Left ventricle myocardium superior (tissue), 1 donor: ENCODE measurements at places on chromosomes 1 and 21.

GRCh38 chr1:150545486-150546032 is 3.6 kb upstream of the ADAMTSL4 start:
- no peak for DNase-seq

DNA sequence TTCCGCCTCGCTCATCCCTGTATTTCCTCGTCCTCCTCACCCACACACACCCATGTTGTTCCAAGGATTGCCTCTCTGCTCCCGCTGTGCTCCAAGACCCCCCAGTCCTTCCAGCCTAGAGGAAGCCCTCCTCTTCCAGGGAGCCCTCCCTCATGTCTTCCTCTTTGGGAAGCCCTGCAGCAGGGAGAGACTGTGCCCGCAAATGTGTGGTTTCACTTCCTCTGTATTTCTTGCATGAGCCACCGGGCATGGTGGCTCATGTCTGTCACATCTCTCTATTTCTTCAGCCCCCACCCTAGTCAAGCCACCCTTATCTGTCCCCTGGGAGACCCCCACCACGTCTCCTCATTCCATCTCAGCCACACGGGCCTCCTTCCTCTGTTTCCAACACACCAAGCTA is 57.5 kb upstream of the PAX7 start:
- no peak for DNase-seq

- DNase-seq, result no peak
These were observed 14.9 kb downstream of the UTP11 start for GRCh38 chr1:38027201-38028104.

DNA sequence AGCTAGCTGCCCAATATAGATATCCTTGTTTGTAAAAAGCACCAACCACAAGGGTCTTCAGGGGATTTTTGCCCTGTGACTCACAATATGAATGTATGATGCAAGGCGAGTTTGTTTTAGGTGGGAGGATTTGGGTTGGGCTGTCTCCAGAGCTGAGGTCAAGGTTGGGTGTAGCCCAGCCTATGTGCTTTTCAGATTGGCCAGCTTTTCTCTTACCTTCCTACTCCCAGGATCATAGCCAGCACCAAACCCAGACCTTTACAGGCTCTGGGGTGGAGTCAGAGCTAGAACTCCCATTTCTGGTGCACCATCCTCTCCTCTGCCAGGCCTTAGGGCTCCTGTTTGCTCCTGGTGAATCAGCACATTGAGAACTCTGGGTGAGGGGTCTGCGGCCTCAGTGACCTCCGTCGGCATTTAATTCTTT is 55.6 kb upstream of the GCLM start:
- no peak for DNase-seq

GRCh38 chr1:30476476-30476875 is 246.9 kb downstream of the MATN1 start:
- no peak for DNase-seq

GRCh38 chr1:201226178-201226514 is 35.5 kb downstream of the IGFN1 start:
- DNase-seq, result no peak

DNA sequence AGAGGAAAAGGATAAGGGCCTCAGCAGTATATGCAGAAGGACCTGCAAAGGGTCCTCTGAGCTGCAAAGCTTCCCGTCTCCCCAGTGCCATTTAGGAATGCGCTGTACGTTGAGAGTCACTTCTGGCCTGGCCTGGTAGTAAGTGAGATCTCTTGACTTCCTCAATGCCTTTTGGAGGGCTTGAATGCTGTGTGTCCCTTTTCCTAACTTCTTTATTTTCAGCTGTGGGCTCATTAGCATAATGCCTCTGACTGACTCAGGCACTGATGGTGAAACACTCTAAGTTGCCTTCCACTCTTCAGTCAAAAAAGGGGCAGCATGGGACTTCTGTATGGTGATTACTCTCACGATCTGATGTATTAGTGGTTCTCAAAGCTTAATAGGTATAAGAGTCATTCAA is 49.9 kb downstream of the XCL1 start:
- no peak for DNase-seq

- DNase-seq, result no peak
These were observed 12.0 kb downstream of the F11R start for GRCh38 chr1:161008869-161009510.

- DNase-seq, result no peak
These were observed 365.8 kb downstream of the KIF26B start for GRCh38 chr1:245520611-245521010.

GRCh38 chr1:89221341-89221740 is 22.6 kb upstream of the GBP4 start:
- no peak for DNase-seq

DNA sequence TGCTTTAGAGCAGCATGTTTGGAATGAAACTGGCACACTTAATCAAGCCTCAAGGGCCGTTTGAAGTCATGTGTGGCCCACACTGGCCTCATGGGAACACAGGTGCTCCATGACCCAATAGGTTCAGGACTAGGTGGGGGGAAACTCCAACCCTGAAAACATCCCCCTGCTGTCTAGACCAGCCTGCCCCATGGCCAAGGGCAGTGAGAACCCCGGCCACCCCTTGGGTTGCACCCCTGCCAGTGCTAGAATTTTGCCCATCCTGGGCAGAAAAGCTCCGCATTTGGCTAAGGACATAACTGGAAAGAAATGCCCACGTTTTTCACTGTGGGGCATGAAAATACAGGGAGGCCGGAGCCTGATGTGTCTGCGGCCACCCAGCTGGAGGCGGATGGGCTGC is 6.1 kb upstream of the PTGER3 start:
- no peak for DNase-seq

GRCh38 chr1:239125893-239126292 is 260.5 kb upstream of the CHRM3 start:
- no peak for DNase-seq

DNA sequence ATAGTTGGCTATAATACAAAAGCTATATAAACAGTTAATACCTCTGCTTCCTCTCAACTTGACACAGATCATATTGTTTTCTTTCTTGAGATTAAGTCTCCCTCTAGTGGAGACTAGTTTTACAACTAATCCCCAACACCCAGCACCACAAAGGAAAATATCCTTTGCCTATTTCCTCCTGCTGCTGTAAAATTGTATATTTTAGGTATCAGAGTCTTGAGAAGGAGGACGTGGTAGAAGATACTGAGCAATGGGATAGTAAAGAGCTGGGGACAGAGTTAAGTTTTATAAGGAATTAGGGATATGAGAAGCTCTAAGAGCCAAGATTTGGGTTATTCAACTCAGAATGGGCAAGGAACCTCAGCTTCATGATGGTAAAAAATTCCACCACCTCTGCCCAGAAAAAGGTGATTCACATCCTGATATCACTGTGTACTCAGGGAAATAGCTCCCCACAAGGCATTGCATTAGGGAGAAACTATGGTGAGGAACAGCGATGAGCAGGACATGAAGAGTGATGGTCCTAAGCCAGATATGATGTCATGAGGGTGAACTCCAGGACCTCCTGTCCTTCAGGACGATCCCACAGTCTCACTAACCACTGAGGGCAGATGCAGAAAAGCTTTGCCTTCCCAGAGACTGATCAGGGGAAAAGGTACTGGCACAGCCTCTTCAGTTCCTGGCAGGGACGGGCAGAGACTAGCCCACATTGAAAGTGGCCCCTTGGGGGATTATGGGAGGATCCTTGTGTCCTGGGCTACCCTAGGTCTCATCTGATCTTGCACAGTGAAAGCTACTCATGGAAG is 14.7 kb upstream of the CFAP126 start:
- no peak for DNase-seq

DNA sequence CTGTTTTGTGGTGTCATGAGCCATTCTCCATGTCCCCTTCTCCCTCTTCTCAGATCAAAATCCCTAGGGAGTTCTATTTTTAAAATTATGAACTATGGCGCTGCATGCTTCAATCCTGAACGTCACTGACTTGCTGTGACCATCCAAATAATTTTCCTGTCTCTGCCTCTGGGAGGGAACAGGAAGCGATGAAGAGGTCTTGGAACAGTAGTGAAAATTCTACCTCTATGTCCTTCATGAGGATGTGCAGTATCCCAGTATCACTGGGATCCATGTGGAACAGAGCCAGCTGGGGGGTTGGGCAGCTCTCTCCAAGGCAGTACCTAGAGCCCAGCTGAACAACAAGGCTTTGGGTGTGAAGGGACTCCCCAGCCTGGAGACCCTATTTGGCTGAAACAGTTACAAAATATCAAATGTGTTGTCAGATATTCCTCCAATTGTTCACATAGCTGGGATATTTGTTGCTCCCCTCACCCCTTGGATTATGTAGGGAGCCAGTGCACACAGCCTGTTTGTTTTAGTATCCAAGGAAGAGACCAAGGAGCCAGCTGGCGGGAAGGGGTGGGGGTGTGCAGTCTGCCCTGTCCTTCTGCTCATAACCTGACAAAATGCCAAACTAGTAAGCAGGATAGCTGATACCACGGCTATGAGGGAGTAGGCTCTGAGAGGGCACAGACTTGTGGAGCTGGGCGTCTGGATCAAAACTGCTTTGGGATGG is 7.6 kb downstream of the DCLRE1B start:
- peak; percentile 54 for DNase-seq

DNA sequence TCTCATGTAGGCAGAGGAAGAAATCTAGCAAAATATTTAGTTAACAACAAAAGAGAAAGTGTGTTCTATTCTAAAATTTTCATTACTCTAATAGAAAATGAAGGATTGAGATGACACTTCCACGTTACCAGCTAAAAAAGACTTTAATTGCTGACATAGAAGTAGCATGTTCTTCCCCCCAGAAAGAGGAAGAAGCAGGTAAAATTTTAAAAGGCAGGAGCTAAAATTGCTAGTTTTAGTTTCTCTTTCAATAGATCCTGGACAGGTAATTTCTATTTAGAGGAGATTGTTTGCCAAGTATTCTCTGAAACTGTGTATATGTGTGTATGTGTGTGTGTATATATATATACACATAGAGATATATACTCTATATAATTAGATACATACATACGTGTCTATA is 248.1 kb upstream of the FMN2 start:
- no peak for DNase-seq

GRCh38 chr1:234701737-234702341 is 91.9 kb upstream of the IRF2BP2 start:
- DNase-seq, result peak; percentile 58

GRCh38 chr1:93638981-93639380 is 42.7 kb downstream of the BCAR3 start:
- no peak for DNase-seq

- peak; percentile 84 for DNase-seq
These were observed 26.6 kb downstream of the DHRS3 start for GRCh38 chr1:12591267-12591938.

DNA sequence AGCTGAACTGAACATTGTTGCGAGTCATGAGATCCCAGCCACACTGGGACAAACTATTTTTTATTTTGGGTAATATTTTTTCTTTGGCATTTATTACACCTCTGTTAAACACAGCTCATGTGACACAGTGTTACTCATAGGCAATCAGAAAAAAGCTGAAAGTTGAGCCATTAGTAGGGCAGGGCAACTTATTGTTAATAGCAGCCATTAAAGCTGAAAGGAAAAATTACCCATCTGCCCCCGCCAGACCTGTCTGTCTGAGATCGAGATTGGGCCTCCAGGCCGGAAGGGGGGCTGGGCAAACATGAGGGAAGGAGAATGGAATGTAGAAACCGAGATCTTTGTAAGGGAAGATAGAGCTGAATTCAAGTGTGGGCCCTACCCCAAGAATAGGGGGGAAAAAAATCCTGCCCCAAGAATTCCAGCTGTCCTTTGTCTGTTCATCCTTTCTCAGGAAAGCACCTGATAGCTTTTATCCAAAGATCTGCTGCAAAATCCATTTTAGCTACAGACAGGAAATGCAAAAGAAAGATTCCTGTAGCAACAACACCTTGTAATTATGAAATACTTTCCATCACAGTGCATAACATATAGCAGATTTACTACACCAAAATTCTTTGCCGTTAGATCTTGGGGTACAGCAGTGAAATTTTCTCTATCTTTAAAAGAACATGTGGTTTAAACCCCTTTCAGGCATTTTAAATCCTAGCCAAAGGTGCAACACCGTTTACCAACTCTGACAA is 212.8 kb downstream of the PBX1 start:
- peak; percentile 26 for DNase-seq

GRCh38 chr1:71695821-71696220 is 586.5 kb downstream of the NEGR1 start:
- no peak for DNase-seq

GRCh38 chr1:179079113-179079761 is 2.6 kb upstream of the TOR3A start:
- no peak for DNase-seq

DNA sequence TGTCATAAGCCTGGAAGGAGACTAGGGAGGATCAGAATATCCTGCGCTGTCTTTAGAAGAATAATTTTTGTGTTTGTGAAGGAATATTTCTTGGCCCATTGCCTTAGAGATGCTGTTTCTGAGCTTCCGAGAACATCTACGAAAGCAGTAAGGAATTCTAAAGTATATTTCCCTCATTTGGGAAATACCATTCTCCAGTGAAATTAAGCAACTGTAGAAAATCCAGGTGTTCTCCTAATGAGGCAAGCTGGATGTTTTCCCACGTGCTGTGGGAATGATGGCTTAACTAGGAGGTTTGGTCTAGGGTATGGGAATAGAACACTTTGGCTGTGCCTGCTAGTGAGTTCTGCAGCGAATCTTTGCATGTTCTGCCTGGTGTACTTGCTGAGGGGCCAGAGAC is 168.9 kb upstream of the KIAA0040 start:
- DNase-seq, result no peak

- DNase-seq, result no peak
These were observed 19.7 kb upstream of the DIPK1A start for GRCh38 chr1:92980732-92981647.

- no peak for DNase-seq
These were observed 11.6 kb upstream of the CD247 start for GRCh38 chr1:167529829-167530474.

DNA sequence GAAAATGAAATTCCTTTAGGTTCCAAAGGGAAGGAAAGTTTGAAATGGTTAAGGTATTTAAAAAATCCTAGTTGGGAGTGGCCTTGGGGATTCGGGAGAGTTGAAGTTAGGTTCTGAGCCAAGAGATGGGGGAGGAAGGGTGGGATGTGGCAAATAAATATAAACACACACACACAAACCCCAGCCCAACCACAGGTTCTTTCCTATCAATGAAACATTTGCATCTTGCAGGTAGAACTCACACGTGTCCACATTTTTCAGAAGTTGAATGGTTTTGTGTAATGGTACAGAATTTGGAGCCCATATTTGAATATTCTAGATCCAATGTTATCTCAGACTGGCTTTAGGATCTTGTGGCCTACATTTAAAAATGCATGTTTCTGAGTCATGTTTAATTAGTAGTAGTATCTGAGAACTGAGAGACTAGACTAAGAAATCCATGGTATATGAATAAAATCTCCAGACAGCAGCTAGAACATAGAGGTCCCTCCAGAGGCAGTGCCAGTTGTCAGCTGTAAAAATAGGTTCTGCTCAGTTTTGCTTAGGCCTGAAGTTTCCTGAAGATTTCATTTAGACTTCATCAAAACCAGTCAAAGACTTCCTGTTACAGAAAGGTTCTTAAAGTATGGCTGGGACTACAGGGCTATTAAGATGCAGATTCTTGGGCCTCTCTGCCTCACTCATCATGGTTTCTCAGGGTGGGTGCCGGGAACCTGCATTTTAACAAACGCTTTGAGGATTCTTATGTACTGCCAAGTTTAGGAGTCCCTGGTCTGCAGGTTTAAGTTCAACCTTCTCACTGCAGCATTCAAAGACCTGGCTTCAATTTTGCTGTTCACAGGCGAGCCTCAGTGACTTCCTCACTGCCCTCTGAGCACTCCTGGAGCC is 21.3 kb downstream of the RUNX1 start:
- no peak for DNase-seq

GRCh38 chr1:50704126-50704525 is 255.9 kb downstream of the FAF1 start:
- no peak for DNase-seq

GRCh38 chr1:92989253-92989652 is 28.0 kb upstream of the DIPK1A start:
- no peak for DNase-seq
